ENCODE measurements at places on chromosomes 6 and 20.

- DNase-seq: no peak
Measured at GRCh38 chr20:62944184-62944583, 6.2 kb downstream of the GID8 start.

DNA sequence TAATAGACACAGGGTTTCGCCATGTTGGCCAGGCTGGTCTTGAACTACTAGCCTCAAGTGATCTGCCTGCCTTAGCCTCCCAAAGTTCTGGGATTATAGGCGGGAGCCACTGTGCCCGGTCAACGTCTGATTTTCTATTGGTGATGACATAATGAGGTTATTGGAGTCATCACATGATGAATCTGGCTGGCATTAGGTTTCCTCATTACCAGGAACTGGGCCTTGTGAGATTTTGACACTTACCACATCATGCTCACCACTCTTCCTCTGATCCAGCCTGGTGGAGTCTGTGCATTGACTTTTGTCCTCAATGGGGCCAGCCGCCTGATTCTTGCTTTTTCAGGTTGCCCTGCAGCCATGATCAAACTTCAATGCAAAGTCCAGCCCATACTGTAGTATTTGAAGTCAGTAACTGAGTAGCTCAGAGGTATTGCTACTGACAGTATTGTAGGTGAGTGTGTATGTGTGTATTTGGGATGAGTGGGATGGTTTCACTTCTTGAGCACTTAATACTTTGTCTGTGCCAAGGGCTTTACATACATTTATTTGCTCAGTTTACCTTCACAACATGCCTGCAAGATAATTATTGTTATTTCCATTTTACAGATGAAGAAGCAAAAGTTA is 16.0 kb downstream of the ANKS1A start:
- no peak for DNase-seq

DNA sequence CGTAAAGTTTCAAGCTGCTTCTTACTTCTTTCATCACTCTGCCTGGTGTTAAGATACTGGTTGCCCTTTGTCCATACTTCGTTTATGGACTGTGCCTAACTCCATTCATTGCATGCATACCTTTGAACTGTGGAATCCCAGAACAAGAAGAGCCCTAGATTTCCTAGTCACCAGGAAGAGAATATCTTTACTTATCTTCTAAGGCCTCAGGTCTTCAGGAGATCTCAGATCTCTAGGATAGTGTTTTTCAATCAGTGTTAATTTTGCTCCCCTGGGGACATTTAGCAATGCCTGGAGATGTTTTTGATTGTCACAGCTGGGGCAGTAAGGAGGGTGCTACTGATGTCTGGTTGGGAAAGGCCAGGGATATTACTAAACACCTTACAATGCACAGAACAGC is 35.5 kb upstream of the GJA1 start:
- DNase-seq: no peak

GRCh38 chr20:57619051-57619831 is 985 bp downstream of the ZBP1 start:
- no peak for DNase-seq

DNA sequence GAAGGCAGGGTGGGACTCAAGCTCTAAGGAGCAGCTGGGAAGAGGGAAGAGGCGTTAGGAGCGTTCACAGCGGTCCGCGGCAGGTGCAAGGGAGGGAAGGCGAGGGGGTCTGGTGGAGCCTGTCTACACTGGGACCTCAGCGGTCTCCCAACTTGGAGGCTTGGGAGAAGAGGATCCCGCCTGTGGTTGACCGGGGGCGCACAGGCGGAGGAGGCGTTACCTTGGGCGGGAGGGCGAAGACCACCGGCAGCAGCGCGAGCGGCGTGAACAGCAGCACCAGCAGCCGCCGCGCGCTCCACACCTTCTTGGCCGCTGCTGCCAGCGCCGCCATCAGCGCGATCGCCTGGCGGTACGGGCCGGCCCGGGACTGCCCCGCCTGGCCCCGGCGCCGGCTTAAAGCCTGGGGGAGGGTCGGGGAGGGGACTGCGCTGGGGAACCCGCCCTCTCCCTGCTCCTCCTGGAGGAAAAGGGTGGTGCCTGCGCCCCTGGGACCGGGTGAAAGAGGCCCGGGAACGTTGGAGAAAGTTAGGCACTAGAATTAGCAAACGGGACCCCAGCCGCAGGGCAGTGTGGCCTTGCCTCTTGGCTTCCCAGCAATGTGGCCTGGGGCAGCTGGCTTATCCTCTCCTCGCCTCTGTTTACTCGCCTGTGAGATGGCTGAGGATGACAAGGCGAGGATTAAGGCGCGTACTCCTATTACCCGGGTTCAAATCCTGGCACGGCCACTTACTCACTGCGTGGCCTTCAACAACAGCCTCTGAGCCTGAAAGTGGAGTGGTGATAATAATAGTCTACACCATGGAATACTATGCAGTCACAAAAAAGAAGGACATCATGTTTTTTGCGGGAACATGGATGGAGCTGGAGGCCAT is at the start of gene SLC13A3:
Gene SLC13A3 (minus strand): TSS at position 369 of the 872 bp plus-strand sequence. CDS start 38 bp downstream, at position 331.
- DNase-seq: no peak

DNA sequence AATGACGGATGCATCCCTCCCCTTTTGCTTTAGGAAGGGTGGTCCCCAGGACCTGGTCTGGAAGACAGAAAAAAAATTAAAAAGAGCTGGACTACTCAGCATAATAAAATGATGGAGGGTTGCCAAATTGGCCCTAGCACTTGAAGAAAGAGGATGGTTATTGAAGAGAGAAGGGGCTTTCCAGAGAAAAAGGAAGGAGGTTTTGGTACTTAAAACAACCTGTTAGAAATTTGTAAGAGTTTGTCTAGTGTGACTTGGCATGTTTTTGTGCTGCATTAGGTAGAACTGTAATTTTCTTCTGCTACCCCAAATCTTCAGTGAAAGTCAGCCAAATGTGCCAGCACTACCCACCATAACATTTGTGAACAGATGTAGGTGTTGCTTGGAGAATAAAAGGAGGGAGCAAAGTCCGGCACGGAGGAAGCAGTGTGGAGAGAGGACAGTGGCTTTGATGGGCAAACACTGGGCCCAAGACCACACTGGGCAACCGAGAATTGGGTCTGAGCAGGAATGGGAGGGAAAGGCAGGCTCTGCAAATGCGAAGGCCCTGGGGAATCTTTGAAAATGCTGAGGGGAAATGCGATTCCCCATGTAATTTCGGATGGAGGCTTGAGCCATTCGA is 160.9 kb downstream of the QRSL1 start:
- no peak for DNase-seq

GRCh38 chr6:36340618-36341454 is 4.1 kb upstream of the BNIP5 start:
- DNase-seq: peak; percentile 44

DNA sequence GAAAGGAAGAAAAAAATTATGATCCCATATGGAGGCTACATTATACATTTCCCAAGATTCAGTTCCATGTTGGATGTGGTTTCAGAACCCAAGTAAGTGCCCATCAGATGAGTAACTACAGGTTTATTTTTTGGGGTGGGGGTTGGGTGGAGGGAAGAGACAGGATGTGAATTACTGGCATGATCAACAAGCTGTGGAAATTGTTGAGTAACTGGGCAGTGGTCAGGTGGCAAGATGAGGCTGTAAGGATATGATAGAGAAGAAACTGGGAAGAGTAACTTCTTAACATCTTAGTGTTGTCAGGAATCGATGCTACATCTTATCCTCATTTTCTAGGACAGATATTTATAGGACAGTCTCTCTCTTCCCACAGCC is 153.5 kb downstream of the CFAP61 start:
- DNase-seq: no peak

- DNase-seq: no peak
Measured at GRCh38 chr6:133610227-133610840, 278.6 kb upstream of the TCF21 start.

DNA sequence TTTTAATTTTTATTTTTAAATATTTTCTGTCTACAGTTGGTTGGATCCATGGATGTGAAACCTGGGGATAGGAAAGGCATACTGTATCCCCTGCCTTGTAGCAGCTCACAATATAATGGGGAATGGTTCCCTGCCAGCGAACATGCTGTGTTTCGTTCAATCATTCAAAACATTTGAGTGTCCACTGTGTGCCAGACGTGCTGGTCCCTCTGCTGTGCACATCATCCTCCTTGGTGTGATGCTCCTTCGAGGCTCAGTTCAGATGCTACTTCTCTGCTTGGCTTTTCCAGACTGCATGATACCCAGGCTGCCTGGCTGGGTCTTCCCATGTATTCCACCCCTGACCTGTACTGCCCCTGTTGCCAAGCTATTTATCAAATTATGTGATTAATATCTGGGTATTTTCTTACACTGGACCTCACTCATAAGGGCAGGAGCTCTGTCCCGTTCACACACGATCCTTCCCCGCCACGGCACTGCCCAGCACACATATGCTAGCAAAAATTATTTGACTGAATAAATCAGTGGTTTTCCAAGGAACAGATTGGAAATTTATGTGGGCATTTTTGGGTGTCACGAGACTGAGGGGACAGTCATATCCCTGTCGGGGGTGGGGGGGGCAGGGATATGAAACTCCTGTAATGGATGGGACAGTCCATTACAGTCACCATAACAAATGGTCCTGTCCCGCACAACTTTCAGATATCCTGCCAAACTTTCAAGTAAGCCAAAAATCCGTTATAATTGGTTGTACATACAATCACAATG is 4.9 kb downstream of the SDCBP2 start:
- DNase-seq: peak; percentile 20

DNA sequence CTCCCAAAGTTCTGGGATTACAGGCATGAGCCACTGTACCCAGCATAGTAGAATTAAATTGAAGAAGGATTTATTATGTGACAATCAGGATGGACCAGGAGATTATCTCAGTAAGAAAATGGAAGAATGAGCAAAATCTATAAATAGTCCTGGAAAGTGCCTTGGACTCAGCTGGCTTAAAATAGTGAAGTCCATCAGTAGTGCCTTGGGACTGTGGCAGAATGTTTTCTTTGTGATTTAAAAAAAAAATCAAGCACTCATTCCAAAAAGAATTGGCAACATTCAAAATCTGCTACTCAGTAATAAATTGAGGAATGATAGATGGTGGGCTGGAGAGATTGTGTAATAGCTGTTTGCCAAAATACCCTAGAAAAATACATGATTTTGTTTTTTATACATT is 37.0 kb upstream of the MAS1 start:
- DNase-seq: no peak

- DNase-seq: no peak
Measured at GRCh38 chr6:34618430-34619182, 62.5 kb upstream of the SPDEF start.

DNA sequence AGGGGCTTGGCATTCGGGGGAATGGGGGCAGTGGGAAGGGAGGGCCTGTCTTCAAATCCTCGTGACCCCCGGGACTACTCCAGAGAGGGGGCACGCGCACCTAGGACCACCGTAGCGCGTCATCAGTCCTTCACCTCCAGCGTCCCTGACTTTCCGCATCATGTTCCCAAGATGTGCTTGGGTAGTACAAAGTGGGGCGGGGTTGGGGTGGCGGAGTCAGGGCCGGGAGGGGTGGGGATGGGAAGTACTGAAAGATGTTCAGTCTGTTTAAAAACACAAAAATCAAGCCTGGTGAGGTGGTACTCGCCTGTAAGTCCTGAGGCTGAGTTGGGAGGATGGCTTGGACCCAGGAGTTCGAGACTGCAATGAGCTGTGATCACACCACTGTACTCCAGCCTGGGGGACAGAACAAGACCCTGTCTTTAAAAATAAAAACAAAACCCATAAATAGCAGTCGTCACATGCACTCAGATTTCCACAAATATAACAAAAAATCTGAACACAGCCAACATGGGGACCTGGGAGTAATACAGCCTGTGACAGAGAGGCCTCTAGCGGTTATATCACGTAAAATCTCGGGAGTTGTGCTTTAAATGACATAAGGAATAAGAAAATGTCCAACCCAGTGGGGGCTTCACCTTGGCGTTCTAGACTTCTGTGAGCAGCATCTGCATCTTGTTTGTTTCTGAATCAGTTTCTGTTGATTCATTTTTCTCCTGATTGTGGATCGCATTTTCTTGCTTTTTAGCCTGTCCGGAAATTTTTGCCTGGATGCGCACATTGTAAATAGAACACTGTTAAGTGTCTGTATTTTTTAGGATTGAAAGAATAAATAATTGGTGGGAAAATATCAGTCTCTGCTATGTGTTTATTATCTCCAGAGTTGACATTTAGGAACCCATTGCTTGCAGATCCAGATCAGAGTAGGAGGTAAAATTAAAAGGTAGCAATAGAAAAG is 698 bp upstream of the LRP11 start:
- DNase-seq: no peak

GRCh38 chr6:90490030-90490716 is 96.7 kb downstream of the MAP3K7 start:
- no peak for DNase-seq

- no peak for DNase-seq
Measured at GRCh38 chr6:19789100-19789803, 47.9 kb upstream of the ID4 start.

GRCh38 chr6:40436685-40437604 is 150.2 kb downstream of the LRFN2 start:
- DNase-seq: no peak

DNA sequence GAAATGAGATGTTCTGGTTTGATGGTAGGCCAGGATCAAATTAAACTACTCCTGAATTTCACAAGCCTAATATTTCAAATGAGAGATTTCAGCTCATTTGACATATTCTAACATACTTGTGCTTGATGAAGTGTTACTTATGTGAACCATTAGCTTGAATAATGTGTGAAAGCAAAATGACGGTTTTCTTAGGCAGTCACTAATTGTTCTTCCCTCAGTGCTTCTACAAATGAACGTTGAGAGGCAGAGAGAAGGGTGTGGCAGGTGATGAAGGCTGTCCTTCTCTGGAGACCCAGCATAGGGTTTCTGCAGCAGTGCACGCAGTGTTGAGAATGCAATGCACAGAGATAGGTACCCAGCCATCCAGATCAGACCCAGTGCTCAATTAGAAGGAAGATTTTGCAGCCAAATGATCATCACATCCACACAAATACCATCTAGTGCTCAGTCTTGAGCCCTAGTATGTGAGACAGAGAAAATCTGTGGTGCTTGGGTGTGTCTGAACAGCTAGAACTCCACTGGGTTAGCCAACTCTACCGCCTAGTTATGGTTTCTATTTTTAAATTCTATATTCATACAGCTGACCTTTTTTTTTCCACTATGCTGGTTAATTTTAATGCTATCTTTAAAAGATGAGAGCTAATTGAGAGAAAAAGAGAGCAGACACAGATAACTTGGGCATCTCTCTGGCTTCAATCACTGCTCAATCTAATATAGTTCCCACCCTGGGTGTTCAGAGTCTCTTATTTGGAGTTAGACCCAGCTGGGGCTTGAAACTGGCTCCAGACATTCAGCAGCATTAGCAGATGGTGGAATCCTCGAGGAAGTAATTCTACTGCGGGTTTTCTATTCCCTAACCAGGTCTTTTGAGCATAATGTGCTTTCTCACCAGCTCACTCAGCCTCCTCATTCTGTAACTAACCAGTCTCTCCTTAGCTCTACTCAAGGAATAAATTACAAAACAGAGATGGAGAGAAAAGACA is 4.4 kb upstream of the MYLIP start:
- no peak for DNase-seq

DNA sequence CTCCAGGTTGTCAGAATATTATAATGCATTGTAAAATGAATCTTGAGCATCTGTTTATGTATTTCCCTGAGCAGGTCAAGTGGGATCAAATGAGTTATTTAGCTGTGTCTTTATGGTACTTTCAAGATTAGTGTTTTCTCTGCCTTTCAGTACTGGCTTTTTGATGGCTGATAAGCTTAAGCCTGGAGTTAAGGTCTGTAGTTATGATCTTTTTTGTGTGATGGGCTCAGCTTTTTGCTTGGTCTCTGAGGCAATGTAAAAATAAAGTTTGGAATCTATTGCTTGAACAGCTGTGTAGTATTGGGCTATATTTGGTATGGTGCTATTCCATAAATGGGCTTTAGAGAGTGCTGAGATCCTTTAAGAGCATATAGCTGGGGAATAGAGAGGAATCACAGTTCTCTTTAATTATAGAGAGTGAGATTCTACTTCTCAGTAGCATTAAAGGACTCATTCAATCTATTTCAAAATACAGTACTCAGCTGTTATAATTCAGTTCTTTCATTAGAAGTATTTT is 40.7 kb downstream of the ZNF451 start:
- DNase-seq: no peak
